ENCODE measurements at places on chromosomes 4 and X.

GRCh38 chr4:4918067-4918466 is 58.6 kb downstream of the MSX1 start:
- DNase-seq = no peak

- DNase-seq = no peak
These were observed 268.4 kb downstream of the DCTD start for GRCh38 chr4:182648766-182649165.

DNA sequence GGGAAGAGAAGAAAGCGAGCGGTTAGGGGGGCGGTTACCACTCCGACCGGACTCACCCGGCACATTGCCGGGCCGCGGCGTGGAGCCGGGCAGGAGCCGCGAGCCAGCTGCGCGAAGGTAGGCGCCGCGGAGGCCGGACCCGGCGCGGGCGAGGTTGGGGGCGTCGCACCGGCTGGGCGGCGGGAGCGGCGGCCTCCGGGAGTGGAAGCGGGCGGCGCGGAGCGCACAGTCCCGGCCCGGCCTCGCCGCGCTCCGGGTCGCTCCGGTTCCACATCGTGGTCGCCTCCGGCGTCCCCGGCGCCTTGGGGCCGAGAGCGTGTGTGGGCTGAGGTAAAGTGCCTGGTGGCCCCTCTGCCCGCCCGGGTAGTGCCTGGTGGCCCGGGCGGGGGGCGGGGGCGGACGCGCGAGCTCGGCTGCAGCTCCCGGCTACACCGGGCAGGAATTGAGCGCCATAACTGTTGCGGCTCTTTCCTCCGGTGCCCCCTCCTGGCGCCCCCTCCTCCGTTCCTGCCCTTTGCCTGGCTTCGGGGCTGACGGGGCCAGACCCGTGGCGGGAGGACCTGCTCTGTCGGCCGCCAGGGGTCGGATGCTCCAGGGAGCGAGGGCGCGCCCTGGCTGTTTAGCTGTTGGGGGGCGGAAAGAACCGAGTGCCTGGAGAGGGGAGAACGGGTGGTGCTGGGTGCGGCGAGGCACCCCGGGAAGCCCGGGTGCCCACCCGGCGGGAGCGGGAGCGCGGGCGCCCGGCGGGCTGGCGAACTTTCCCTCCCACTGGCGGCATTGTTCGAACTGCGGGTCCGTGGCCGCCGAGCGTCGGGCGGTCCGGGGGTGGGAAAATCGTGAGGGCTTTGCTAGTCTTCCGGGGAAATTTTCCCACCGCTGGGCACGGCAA is 626 bp downstream of the JADE3 start:
- DNase-seq = peak; percentile 69

DNA sequence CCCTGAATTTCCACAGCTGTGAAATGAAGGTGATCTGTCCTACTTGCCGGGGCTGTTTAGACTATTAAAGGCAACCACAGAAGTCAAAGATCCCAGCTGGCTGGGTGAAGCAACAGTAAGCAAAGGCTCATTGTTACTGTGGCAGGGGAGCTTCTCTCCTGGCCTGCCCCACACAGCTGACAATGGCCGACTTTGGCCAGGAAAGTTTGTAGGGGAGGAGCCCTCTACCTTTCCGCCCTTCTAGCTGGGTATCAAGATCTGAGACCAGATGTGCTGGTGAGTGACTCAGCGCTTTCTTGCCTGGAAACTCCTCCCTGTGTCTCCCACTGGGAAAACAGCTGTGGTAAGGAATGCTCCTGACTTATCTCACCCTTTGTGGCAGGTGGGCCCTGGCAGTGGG is 21.1 kb downstream of the RASSF6 start:
- no peak for DNase-seq

DNA sequence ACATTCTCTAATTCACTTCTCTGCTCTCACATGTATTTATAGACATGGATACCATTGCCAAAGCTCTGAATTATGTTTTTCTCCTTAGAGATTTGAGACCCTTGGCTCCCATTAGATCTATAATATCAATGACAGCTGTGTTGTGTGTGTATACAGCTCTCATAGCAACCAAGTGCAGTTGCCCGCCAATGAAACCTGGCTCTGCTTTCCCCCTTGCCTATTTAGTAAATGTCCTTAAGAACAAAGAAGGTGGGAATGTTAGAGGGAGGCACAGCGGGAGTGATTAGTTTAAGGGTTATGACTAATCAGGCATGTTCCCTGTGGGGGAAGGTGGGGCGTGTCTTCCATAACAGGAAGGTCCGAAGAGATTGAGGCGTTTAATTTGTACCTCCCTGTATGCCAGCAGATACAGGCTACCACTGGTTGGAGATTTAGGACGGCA is 100.5 kb upstream of the TBC1D9 start:
- no peak for DNase-seq

DNA sequence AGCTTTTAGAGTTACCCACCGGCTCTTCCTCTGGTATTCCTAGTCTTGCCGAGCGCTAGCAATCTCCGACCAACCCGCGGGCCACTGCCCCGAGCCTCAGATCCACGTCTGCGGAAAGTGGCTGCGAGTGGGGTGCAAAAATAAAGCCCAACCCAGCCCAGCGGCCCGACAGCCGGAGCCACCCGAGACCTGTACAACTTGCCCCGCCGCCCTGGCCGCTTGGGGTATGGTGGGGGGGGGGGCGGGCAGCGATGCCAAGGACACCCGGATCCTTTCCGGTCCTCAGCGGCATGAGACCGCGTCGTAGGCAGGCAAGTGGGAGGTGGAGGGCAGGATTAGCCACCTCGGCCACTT is 1.6 kb downstream of the SLITRK4 start:
- DNase-seq = no peak

DNA sequence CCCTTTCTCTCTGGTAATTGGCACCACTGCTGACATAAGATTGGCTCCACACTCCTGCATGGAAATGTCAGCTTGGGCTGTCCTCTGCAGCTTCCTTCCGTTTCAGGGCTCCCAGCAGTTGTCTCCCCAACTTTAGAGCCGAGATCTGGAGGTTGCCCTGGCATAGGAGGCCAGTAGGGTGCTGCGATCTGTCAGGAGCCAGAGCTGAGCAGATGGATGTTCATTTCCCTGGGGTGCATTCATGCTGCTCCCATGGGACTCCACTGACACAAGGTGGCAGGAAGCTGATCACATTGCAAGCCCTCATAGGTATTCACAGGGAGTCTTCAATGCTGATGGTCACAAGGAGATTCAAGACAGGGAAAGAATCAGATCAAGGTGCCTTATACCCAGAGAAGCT is 116.6 kb upstream of the RAI2 start:
- DNase-seq = no peak

- no peak for DNase-seq
These were observed 37.0 kb upstream of the ATP6AP2 start for GRCh38 chrX:40543661-40544328.

DNA sequence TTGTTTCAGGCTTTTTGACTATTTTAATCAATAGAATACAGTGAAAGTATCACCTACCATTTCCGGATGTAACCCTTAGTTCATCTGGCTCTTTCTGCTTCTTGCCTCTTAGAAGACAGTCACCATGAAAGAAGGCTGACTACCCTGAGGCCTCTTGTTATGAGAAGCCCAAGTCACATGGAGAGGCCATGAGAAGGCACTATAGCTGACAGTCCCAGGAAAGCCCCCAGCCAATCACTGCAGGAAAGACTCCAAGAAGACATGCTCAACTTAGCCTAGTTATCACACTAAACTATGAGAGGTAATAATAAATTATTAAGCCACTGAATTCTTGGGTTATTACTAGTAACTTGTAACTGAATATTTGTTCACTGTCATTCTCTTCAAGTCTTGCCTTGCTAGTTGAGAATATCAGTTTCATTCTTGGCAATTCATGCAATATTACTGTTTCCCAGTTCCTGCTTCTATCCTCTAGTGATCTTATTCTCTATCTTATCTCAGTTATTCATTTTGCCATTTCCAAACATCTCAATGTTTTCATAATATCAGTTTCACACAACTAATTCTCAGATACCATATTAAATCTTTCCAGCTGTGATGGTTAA is 57.1 kb upstream of the GUCY1A1 start:
- DNase-seq = no peak

DNA sequence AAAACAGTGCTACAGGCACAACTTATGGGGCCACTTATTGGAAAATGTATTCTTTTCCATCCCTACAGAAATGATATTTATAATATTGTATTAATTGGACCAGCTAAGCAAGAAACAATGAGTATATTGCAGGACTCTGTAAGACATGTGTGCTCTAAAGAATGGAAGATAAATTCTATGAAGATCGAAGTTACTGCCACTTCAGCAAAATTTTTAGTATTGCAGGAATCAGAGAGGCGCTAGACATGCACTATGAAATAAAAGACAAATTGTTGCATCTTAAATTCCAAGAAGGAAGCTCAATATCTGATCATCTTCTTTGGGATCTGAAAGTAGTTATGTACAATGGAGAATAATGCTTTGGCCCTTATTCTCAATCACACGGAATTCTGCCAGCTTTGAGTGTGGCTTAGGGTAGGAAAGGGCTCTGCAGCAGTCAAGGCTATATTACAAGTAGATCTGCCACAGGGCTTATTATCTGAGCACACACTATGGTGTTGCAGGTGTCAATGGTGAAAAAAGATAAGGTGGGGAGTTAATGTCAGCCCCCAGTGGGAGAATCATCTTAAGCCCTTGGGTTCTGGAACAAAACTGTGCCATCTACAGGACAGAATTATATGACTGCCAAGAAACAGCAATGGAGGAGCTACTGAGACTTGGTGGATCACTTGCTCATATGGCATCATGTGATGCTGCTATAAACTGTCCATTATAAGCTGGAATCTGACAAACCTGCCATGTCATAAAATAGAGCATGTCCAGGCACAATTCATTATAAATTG is 334.0 kb upstream of the NDST3 start:
- no peak for DNase-seq

DNA sequence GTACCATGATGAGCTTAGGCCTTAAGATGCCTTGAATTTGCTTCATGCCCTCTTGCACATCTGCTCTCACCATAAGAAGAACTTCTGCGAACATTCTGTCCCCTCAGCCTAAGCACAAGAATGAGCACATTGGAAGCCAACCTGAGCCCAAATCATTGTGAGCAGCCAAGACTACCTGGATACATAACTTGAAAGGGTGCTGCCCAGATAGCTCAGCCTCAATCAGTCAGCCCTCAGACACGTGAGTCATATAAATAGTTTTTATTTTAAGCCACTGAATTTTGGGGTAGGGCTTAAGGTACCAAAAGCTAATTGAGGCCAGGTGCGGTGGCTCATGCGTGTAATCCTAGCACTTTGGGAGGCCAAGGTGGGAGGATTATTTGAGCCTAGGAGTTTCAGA is 27.5 kb upstream of the BBS12 start:
- no peak for DNase-seq

GRCh38 chrX:115560978-115561604 is at the start of gene PLS3:
Gene PLS3 (plus strand): TSS chrX:115561174. CDS start chrX:115610251, 49,077 bp downstream.
- no peak for DNase-seq

- DNase-seq = no peak
These were observed 9.8 kb downstream of the NDNF start for GRCh38 chr4:121062521-121062920.

- no peak for DNase-seq
These were observed 482 bp upstream of the SHOX start for GRCh38 chrX:630007-630611.

DNA sequence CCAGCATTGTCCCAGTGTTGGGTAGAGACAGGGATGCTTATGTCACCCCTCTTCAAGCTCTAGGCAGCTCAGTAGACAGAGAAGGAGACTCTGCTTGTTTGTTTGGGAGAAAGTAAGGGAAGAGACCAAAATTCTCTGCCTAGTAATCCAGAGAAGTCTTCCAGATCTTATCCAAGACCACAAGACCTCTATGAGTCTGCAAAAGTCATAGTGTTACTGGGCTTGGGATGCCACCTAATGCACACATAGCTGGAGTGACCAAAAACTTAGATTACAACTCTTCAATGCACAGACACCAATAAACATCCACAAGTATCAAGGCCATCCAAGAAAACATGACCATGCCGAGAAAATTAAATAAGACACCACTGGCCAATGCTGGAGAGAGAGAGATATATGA is 205.5 kb downstream of the UNC5C start:
- DNase-seq = no peak

DNA sequence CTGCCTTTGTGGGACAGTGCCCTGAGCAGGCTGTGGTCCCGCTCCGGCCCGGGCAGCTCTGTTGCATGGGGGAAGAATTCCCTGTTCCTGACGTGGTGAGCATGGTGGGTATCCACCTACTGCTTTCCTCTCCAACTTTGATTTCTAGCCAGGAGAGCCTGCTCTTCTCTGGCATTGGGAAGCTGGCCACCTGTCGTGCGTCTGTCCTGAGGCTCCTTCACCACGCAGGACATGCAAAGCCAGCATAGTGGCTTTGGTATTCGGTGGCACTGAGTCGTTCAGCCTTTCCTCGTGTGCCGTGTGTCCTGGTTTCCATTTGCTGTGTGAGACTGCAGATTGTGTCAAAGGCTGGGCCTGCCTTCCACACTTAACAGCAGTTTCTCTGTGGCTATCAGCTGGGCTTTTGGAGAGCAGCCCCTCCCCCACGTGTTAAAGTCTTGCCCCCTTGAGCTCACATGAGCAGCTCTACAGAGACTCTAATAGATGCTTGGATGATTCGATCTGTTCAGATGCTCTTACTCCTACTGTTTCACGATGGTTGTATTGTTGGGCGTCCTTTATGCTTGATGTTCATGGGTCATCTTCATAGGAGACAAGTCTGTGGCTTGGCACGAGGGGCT is 46.3 kb upstream of the CLCN4 start:
- DNase-seq = no peak

DNA sequence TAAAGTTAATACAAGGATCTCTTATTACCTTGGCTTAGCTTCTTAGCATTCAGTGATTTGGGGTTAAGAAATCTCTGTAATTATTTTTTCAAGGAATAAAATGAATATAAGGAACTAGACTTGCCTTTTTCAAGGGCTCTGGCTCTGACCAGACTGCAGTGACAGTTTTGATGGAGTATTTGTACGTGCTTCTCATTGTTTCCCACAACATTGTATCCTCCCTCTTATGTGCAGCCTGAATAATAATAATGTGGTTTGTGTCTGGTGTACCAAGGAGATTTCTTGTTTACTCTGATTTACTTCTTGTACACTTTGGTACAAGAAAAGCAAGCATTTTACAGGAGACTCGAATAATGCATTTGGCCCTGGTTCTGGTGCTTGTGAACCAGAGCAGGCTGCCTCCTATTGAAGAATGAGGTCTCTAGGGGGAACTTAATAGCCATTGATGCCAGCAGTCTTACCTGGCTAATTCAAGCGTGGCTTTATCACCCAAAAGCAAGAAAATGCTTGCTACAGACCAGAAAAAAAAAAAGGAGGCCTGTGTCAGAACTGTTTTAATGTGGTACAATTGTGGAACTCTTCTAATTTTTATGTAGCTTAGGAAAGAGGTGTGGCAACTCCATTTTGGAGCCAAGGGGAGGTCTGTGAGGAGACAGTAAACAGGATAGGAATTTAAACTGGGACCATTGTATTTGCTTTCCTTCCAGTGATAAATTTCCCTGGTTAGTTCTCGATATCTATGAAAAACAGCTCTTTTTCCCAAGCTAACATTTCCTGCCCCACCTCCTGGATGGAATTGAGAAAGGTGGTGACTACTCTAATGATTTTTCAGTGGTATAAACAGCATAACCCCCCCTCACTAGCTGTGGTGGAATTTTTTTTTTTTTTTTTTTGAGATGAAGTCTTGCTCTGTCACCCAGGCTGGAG is 5.6 kb downstream of the OTC start:
- no peak for DNase-seq

- DNase-seq = no peak
These were observed 116.9 kb downstream of the VEGFC start for GRCh38 chr4:176675810-176676209.
